ENCODE measurements at places on chromosomes 12 and 14. TPM values are rescaled to one million over a fixed set of nuclear protein-coding genes. Genes with fewer than 3 reads are reported as not detected.
A peak's percentile ranks its signal among the peaks of the same experiment; 100 is the strongest.

DNA sequence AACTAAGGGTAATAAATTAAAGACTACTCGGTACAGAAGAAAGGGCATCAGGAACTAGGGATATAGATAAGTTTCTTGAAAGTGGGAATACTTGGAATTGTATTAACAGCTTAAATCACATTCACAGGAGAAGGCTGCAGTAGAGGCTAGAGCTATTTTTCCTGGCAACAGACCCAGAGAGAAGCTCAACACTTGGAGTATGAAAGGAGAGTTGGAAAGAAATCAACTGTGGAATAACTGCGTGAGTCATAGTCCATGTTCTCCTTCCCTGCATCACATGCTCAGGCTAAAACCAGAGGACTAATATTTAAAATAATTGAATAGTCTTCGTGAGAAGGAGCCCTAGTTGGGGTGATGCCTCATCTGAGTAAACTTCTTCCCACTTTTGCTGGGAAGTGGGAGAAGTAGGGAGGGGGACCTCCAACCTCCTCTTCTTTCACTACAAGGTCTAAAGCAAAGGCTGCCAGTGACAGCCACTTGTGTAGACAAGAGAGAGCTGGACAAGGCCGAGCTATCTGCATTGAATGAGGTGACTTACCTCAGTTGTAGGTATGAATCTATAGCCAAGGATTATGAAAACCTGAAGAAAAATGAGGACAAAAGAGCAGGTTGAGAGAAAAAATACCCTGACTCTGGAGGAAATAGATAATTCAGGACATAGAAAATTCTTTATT, 32.7 kb downstream of the DYRK2 start:
- no peak for DNase-seq

DNA sequence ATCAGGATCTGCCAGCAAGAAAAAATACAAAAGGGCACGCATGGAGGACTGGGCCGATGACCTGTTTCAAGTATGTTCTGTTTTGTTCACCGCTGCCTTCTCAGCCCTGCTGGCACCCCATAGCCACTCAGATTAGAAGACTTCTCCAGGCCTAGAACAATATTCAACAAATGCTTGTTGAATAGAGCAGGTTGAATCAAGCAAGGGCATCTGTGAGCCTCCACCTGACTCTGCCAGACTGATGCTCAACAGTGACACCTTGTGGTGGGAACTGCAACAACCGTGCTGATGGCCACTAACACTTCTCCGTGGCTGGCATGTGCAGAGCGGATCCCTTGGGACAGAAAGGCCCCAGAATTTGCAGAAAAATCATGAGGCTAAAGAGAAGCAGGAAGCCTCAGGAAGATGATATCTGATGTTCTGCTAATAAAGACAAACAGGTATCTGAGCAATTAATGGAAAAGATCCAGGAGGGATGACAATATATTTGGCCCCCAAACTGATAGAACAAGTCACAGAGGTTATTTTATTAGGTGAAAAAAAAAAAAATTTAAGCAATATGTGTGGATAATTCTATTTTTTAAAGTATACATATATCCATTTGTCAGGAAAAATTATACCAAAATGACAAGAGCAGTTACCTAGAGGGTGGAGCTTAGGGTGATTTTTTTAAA, 114.3 kb downstream of the KSR2 start:
- DNase-seq, result peak; percentile 62

DNA sequence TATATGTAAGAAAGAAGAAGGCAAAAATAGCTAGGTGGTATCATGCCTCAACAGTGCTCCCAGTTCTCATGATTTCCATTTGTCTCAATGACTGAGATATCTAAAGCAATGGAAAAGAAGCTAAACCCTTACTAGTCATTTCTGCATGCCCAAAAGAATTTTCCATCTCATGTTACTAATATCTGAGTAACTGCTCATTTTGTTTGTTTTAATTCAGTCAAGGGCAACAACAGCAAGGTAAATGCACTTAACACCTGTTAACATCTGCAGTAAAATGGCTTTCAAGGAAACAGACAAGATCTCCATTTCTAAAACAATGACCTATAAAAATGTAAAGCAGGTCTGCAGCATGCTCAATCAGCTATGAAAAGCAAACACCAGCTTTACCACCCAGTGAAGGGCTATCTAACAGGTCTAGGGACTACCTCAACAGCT, 19.4 kb upstream of the SELPLG start:
- no peak for DNase-seq

DNA sequence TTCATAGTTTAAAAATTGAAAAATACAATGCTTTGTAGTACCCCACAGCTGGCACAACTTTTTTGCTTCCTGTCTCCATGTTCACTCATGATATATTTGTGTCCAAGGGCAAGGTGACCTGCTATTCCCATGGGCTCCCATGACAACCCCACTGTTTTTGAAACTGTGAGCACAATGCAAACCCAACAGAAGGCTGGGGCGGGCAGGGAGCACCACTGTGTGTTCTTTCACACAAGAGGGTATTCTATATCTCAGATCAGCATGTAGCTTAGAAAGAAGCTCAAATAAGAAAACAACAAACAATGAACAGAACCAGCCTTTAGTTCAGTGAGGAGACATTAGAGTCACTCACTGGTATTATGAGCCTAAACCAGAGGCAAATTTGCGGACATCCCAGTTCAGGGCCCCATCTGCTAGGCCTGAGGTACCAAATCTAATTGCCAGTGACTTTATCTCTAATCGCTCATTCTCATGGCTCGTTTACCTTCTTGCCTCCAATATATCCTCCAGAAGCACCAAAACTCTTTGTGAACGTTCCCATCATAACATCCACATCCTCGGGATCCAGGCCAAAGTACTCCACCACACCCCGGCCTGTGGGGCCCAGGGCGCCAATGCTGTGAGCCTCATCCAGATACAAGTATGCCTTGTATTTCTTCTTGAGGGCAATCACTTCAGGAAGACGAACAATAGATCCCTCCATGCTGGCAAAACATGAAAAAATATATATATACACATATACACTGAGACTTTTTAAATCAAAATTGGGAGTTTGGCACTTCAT, 56.4 kb upstream of the ISM2 start:
- no peak for DNase-seq

- DNase-seq, result no peak
Measured at GRCh38 chr12:103712216-103712615, 125.1 kb downstream of the STAB2 start.

GRCh38 chr12:15574353-15574752, 214.8 kb downstream of the EPS8 start:
- DNase-seq, result no peak

DNA sequence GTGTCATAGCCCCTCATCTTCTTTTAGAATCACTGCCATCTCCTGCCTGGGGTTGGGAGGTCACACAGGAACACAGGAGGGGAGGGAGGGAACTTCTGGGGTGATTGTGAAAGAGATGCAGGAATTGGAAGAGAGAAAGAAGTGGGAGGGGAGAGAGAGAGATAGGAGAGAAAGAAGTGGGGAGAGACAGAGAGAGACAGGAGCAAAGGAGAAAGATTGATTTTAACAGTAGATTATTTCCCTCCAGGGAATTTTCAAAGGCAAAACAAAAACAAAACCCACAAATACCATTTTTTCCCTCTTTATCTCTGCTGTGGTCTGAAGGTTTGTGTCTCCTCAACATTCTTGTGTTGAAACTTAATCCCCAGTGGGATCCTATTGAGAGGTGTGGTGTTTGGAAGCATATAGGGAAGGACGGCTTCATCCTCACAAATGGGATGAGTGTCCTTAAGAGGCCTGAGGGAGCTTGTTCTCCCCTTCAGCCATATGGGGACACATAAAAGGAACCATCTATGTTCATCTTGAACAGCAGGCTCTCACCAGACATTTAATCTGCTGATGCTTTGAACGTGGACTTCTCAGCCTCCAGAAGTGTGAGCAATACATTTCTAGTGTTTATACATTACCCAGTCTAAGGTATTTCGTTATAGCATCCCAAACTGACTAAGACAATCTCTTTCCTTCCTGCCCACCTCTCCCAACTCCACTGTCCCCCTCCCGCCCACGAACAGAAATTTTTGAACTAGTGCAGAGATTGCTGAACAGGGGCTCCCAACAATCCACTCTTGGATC, 134.9 kb upstream of the MAX start:
- peak; percentile 66 for DNase-seq

- no peak for DNase-seq
Measured at GRCh38 chr14:84127495-84127894, 1402.4 kb upstream of the FLRT2 start.

DNA sequence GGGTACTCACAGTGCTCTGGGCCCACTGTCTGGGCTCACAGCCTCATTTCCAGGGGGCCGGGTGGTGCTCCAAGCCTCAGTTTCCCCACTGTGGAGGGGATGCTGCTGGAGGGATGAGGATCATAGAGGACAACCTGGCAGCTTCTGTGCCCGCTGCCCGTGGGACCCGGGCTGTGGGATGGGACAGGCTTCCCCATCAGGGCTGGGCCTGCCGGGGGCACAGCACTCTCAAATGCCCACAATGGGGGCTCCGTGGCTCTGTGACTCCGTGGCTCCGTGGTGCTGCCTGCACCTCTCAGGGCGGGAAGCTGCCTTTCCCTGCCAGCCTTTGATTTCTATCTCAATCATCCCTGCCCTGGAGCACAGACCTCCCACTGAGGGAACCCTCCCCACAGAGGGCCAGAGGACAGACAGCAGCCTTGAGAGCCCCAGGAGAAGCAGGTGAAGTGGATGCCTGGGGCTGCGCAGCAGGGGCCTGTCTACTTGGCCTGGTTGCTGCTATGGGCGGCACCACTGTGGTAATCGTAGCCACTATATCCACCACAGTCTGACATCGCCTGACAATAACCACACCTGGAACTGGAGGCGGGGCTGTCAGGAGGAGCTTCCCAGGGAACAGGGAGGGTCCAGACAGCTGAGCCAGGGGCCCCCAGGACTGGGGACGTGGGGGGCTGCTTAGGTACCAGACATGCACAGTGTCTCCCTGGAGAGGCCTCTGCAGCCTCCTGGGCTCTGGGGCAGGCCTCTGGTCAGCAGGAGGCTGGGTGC, 375.9 kb downstream of the TMEM121 start:
- no peak for DNase-seq

- no peak for DNase-seq
Measured at GRCh38 chr12:98354520-98355035, 160.8 kb upstream of the TMPO start.

GPR135 gene
- 0.77 TPM for total RNA-seq

SLCO1A2 gene
- 1.1 TPM for total RNA-seq

TPPP2 gene
- total RNA-seq, result not detected

HSPA2 gene
- total RNA-seq, result 8.7 TPM

UNG gene
- total RNA-seq, result 72.2 TPM

TAS2R30 gene
- 5.8 TPM for total RNA-seq

ZFYVE26 gene
- total RNA-seq, result 27.2 TPM

TPH2 gene
- not detected for total RNA-seq

IL26 gene
- total RNA-seq, result not detected

MUCL1 gene
- not detected for total RNA-seq

PIWIL1 gene
- 5.1 TPM for total RNA-seq

C12orf50 gene
- not detected for total RNA-seq

PLA2G1B gene
- not detected for total RNA-seq

NRXN3 gene
- 15.9 TPM for total RNA-seq
